ENCODE measurements at places on chromosomes 7 and 10.

DNA sequence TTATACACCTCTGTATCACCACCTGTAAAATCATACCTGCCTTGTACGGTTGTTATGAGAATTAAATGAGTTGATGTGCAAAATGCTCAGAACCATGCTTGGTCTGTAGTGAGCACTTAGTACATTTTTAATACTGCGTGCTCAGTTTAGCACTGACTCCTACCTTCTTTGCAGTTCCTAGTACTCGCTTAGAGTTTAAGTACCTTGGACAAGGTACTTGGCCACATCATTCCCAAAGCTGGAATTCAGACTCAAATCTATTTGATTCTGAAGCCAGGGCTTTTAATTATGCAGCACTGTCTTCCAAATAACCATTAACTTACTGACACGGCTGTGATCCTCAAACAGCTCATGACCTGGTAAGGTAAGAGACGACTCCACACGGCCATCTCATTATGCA, 100.0 kb upstream of the AGK start:
- DNase-seq, result no peak

DNA sequence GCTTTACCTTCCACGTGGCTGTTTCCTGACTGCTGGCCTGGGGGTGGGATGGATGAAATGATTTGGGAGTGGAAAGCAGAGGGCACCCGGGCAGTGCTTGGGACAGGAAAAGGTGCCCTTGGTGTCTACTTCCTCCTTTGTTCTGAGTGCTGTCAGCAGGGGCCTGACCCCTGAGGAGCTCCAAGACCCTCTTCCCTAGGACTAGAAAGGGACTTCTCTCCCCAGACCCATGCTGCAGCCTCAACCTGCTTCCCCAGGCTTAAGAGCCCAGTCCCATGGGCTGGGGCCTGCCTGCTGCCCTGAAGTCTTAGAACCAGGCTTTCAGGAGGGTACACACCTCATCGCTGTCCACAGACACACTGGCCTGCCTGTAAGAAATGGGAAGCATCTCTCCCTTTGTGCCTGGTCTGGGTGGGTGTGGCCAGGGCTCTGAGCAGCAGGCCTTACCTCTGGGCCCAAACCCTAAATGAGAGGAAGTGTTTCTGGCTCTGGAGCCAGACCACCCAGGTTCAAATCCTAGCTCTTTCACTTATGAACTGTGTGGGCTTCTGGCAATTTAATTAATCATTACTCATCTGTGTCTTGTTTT, 12.9 kb downstream of the CDH23 start:
- DNase-seq, result no peak

- no peak for DNase-seq
Measured at GRCh38 chr7:26369593-26369992, 77.9 kb downstream of the SNX10 start.

DNA sequence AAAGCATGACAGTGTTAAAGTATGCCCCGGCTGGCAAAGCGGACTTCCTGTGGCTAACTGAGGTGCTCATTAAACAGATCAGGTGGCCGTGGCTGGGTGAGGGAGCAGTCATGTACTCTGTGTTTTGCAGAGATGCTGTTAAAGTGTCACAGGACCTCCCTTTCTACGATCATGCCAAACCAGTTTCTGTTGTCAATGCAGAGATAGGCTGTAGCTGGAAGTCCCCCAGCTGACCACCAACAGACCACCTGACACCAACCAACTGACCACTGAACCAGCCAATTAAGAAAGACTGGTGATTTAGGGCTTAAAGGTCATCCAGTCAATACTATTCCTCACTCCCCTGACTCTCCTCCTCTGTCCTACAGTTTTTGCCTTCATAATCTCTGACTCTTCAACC, 431.1 kb upstream of the LRGUK start:
- DNase-seq, result no peak

- DNase-seq, result no peak
Measured at GRCh38 chr10:35892526-35892925, 250.4 kb upstream of the FZD8 start.

GRCh38 chr10:90087197-90088023, 386.0 kb downstream of the KIF20B start:
- peak; percentile 20 for DNase-seq

DNA sequence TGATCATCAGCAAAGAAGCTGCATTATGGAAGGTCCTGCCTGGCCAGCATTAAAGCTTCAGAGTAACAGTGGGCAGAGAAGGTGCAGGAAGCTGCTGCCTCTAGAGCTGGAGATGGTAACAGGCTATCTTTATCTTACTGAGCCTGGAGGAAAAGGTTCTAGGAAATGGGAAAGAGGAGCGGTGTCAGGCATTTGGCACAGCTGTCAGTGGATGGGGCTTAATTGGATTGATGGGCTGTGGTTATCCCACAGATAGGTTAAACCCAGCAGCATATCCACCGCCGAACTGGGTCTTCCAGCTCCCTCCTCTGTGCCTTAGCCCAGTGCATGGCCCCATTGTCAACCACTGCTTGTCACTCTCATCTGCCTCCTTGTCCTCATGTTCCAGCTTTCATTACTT, 127.6 kb downstream of the CCNY start:
- DNase-seq, result no peak

DNA sequence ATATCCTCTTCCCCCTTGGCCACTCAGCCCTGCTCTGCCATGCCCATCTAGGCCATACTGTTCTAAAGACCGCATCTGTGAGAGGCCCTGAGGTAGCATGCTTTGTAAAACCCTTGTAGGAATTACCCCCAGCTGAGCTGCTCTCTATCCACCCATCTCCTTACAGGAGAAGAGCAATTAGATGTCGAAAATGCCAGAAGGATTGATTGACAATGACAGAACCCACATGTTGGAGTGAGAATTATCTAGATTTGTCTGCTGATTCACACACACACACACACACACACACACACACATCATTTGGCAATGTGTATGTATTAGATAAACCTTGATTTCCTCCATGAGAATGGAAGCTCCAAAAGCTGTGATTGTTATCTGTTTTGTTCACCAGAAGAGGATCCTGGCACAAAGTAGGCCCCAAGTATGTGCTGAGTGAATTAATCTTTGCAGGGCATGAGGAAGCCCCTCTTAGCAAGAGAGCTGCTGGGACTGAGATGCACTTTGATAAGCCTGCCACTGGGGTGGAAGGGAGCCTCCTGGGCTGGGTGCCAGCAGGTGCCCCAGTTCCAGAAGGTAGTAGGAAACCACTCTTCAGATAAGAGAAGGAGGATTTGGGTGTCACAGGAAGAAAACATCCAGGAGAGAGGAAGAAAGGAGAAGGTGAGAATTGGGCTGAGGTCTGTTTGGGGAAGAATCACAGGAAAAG, 187.5 kb upstream of the ADO start:
- DNase-seq, result no peak
